ENCODE measurements at places on chromosomes 16 and 17. TPM values are rescaled to one million over a fixed set of nuclear protein-coding genes. Genes with fewer than 3 reads are reported as not detected.

The C16orf95 gene
- total RNA-seq, result 5.0 TPM

The PMFBP1 gene
- 3.7 TPM for total RNA-seq

The CHST5 gene
- 107 TPM for total RNA-seq

The ASB16 gene
- total RNA-seq, result not detected

The STH gene
- total RNA-seq, result not detected

The MYO15B gene
- total RNA-seq, result 210 TPM

The ACSM3 gene
- total RNA-seq, result 42.8 TPM

The PSMC3IP gene
- total RNA-seq, result 11.6 TPM

The PLA2G10 gene
- 30.5 TPM for total RNA-seq

The CMTM1 gene
- total RNA-seq, result 9.4 TPM

The C17orf100 gene
- total RNA-seq, result 1.9 TPM

The SLC16A5 gene
- 19.4 TPM for total RNA-seq

The DRC7 gene
- total RNA-seq, result not detected

The CCDC43 gene
- 22.2 TPM for total RNA-seq

The RCVRN gene
- total RNA-seq, result not detected

The OTOP2 gene
- total RNA-seq, result 5.7 TPM

The RAB37 gene
- total RNA-seq, result 7.2 TPM

The TP53TG3C gene
- not detected for total RNA-seq

The NT5M gene
- 1.3 TPM for total RNA-seq

The C17orf67 gene
- total RNA-seq, result 1.4 TPM

The SPATA32 gene
- not detected for total RNA-seq

The COX6A2 gene
- not detected for total RNA-seq

The BRIP1 gene
- 3.3 TPM for total RNA-seq

The NACA2 gene
- total RNA-seq, result 0.32 TPM

The TANGO6 gene
- 6.6 TPM for total RNA-seq

The USP43 gene
- 14.2 TPM for total RNA-seq

The PLXDC1 gene
- 4.4 TPM for total RNA-seq

The ZSCAN10 gene
- total RNA-seq, result 0.86 TPM

The MFAP4 gene
- total RNA-seq, result 56.0 TPM

The SLC12A3 gene
- not detected for total RNA-seq

The MMP25 gene
- total RNA-seq, result 0.88 TPM

The RAP1GAP2 gene
- total RNA-seq, result 45.4 TPM

The KRT15 gene
- 5.8 TPM for total RNA-seq

The PTX4 gene
- not detected for total RNA-seq

The CCDC200 gene
- not detected for total RNA-seq

The FA2H gene
- total RNA-seq, result 75.7 TPM

The FNDC8 gene
- not detected for total RNA-seq

The TMEM94 gene
- 95.7 TPM for total RNA-seq

The NR1D1 gene
- 4.8 TPM for total RNA-seq

The HOXB7 gene
- 25.9 TPM for total RNA-seq

The IRF8 gene
- total RNA-seq, result 52.5 TPM

The HOXB5 gene
- total RNA-seq, result 22.7 TPM

The HBA2 gene
- total RNA-seq, result 3.5 TPM

The SECTM1 gene
- total RNA-seq, result 29.1 TPM

The TPSB2 gene
- total RNA-seq, result 39.1 TPM

The KRTAP9-2 gene
- not detected for total RNA-seq

The CDRT15L2 gene
- total RNA-seq, result not detected

The ZG16B gene
- total RNA-seq, result 62.1 TPM

The CCDC102A gene
- 2.5 TPM for total RNA-seq

All from colonic mucosa (tissue), 4 donors.